ENCODE measurements at places on chromosomes 7 and 10.

GRCh38 chr7:102817616-102818573 is 69.1 kb downstream of the FAM185A start:
- no peak for DNase-seq

- no peak for DNase-seq
Measured at GRCh38 chr10:10786109-10787090, 231.3 kb upstream of the CELF2 start.

DNA sequence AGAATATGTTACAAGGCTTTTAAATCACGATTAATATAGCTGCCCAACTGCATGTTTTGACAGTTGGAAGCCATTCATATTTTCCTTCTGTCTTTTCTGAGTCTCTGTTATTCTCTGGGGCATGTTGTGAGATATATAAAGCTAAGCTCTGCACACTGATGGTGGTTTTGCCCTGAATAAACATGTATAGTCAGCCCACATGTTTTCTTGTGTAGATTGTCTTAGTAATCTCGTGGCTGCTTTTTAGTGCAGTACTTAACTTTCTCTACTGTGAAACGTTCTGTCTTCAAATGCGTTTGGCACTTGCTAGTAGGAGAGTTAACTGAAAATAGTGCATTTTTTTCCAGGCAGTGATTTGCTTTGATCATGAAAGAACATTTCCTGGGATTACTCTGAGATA is 268.5 kb downstream of the DNAJB9 start:
- DNase-seq = no peak

DNA sequence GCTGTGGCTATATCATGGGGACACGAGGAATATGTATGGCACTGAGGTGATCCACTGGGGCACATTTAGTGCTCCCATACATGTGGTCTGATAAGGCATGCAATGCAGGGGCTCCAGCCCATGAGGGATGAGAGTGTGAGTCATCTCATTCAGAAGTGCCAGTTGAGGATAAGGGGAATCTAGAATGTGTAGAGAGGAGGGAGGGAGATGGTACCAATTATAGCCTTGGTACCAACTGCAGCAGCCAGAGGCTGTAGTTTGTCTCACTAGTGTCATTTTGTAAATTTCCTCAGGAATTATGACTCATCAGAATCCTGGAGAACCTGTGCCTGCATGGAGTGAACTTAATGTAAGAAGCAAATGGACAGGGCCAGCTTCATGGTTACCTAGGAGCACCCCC is 46.2 kb downstream of the LAMB4 start:
- DNase-seq = no peak

DNA sequence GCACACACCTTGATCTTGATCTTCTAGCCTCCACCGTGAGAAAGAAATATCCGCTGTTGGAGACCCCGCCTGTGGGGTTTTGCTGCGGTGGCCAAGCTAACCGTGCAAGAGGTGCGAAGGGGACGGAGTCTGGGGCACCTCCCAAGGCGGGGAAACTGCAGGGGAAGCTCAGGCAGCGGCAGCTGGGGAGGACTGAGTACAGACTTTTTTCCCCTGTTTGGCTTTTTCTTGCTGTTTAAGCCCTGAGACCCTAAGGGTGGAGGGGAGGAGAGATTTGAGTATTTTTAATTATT is 108.0 kb downstream of the DNAJB6 start:
- DNase-seq = no peak

All from amygdala (tissue), 56 donors.